ENCODE measurements at places on chromosomes 2 and 18.

- DNase-seq, result no peak
Measured at GRCh38 chr2:196259507-196260481, 88.4 kb upstream of the STK17B start.

GRCh38 chr2:9417725-9418124 lies 5.6 kb downstream of the ITGB1BP1 start:
- DNase-seq, result no peak

DNA sequence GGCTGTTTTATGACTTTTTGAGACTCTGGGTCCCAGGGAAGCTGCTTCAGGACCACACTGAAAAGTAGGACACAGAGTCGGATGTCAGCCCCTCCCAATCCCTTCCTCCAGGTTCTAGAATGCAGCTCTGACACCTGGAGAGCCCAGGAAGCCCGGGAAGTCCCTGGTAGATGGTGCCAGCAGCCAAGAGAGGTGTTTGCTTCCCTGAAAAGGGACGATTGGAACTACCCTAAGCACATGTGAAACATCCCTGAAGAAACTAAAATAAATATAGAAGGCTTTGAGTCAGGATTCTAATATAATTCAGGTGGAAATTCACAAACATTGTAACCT lies 163.2 kb upstream of the CYRIA start:
- no peak for DNase-seq

- no peak for DNase-seq
Measured at GRCh38 chr2:89763581-89764485, 1072.4 kb downstream of the RPIA start.

GRCh38 chr2:121297217-121297830 lies 12.3 kb upstream of the TFCP2L1 start:
- no peak for DNase-seq

DNA sequence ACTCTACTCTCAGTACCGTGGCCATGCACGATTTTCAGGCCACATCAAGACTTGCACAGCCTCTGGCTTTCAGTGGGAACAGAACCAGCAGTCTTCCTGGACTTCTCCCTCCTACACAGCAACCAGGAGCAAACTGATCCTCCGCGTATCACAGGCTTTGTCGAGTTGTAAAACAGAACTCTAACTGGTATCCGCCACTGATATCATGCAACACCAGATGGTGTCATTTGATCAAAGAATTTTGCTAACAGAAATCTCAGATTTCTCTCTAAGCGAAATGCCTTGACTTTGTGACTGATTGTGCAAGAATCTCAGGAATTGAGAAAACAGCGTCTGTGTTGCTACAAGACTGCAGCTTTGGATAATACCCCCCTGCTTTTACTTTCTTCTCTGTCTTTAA lies 85.7 kb downstream of the COPS8 start:
- DNase-seq, result peak; percentile 73

DNA sequence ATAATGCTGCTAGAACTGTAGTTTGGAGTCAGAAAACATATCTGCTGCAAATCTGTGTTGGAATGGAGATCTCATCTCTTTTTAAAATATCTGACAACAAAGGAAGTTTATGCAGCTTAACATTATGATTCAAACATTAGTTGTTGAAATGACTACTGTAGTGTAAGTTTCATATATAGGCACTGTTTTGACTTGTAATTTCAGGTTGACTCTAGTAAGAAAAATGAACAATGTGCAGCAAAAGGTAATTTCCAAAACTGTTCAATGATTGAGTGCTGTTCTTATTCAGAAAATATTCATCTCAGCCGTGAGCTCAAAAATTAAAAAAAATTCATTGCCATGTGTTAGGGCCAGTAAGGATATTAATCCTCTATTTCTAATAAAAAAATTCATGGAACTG lies 48.5 kb downstream of the CCDC138 start:
- no peak for DNase-seq

DNA sequence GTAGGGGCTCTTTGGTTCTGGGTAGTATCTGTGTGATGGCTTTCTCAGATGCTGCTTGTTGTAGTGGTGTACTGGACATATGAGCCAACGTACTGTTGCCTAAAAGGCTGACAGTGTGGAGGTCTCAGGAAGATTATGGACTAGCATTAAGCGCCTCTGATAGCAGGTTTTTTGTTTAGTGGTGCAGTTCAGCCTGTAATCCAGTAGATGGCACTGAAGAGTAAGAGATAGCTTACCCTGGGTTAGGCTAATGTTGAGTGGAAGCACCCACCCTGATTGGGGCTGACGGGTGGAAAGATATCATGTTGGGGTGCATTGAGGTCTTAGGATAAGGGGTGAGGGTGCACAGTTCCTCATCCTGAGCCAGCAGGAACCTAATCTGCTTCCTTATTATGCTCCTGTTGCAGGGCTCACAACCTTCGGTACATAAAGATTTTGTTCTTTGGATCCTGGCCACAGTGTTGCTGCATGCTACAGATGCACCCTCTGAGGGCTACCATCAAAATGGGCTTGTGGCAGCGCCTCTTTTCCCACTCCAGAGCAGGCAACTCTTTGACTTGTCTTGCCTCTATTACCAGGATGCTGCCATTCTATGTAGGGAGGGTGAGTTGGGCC lies 79.6 kb downstream of the MSTN start:
- DNase-seq, result no peak

- DNase-seq, result no peak
Measured at GRCh38 chr2:227783404-227784138, 30.1 kb upstream of the CCL20 start.

GRCh38 chr2:233953087-233953801 lies 36.1 kb downstream of the TRPM8 start:
- no peak for DNase-seq

GRCh38 chr18:3207565-3207964 lies 12.2 kb downstream of the MYOM1 start:
- no peak for DNase-seq

- DNase-seq, result no peak
Measured at GRCh38 chr18:78981989-78982620, 2.5 kb downstream of the SALL3 start.

GRCh38 chr2:237327175-237327950 lies 86.6 kb downstream of the COL6A3 start:
- DNase-seq, result no peak

DNA sequence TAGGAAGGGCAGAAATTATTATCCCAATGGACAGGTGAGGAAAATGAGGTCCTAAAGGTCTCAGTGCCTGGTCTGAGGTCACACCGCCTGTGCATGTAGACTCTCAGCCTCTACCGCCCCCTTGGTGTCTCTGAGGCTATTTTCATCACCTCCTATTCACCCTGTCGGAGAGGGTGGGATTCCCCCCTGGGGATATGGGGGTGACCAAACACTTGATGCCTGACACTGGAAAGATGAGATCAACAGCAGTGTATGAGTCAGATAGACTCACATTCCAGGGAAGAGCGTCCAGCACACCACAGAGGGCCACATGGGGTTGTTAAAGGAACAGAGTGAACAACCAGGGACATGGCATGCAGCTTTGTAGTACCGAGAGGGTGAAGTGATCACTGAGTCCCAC lies 199.7 kb downstream of the SMAD2 start:
- DNase-seq, result no peak

DNA sequence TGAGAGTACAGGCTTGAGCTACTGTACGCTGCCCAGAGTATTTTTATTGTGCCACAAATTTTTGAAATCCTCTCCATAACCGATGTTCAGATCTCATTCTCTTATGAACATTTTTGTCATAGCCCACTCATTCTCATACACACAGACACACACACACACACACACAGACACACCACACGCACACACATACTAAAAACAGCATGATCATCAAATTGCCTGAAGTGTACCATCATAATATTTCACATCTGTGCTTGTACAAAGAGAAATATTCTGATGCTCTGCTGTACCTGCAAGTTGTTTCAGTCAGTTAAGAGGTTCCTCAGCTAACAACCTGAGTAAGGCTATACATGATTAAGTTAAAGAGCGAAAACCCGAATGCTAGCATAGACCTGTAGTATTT lies 95.1 kb downstream of the LRRTM1 start:
- no peak for DNase-seq

DNA sequence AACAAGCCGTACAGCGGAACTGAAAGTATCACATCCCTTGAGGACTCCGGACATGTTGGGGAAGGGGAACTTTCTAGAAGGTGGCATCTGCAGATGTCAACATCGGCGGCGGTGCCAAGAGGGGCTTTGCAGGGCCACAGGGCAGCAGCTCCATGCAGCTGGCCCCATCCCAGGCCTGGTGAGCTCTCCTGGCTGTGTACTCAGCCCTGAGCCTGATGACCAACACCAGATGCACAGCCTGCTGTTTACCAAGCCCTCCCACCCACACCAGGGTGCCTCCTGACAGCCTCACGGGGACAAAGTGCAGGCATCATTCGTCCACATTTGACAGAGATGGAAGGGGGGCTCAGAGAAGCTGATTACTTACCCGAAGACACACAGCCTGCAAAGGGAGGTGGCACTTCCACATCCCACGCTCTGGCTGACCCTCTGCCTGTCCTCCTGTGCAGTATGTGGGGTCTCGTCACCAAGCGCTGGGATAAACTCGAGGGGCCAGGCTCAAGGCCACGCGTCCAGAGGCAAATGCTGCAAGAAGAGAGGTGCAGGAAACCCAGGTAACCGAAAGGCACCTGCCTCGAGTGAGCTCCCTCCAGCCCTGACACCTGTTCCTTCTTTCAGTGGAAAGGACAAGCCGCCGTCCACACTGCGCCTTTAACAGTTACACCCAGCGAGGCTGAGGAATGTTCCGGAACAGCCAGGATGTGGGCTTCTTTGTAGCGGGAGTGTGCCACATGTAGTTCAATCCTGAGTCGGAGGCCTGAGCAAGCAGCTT lies 69.0 kb upstream of the ASAP2 start:
- no peak for DNase-seq

DNA sequence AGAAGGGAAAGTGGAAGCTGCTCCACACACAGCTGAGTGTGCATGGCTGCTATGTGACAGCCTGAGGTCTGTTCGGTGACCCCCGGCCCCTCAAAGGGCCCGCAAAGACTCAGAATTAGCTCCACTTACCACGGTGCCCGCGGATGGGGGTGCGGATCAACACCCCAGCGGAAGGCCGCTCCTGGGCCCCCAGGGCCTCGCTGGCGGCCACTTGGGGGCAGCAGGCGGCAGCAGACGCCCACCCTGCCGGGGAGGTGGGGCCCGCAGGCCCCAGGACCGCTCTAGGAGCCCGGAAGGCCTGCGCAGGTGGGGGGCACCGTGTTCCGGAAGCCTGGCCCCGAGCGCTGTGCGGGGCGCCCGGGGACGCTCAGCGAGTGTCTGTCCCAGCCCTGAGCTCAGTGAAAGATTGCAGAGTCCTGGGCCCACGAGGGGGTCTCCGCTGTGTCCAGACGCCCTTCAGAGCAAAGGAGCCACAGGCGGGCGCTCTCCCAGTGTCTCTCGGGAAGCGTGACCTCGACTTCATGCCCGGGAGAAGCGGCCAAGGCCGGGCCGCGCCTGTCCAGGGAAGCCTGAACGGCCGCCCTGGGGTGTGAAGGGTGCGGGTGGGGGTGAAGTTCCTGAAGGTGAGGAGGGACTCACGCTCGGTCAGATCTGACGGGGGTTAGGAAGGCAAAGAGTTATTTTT lies 118.7 kb downstream of the VAPA start:
- peak; percentile 52 for DNase-seq

GRCh38 chr2:206368933-206369569 lies 74.3 kb upstream of the ADAM23 start:
- DNase-seq, result no peak

GRCh38 chr2:230599853-230600252 lies 112.8 kb upstream of the CAB39 start:
- no peak for DNase-seq

DNA sequence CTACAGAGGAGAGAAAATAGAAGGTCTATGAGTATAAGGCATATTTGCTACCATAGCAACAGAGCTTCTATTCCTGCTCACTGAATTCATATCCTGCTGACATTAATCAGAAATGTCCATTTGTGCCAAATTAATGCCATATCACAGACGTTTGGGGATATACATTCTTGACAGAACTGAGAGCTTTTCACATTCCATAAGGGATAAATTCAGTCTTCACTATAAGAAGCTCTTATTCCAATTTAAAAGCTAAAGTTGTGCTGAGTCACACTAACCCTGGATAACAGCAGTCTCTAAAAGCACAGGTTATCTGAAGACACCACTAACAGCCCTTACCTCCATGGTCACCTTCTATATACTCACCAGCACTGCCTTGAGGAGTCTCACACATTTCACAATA lies 178.1 kb downstream of the RAB3GAP1 start:
- no peak for DNase-seq

GRCh38 chr18:37636831-37637477 lies 71.4 kb upstream of the CELF4 start:
- DNase-seq, result no peak

DNA sequence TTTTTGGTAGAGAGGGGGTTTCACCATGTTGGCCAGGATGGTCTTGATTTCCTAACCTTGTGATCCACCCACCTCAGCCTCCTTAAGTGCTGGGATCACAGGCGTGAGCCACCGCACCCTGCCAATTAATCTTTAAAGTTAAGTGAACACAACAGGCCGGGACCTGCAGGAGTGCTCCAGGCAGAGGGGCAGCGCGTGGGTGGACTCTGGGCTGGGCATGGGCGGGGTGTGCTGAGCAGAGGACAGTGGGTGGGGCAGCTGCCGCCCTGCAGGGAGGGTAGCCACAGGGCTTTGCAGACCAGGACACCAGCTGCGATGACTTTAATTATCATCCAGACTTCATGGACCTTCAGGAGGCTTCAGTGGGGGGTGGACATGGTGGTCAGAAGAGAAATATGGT lies 8.8 kb upstream of the GPR148 start:
- no peak for DNase-seq

DNA sequence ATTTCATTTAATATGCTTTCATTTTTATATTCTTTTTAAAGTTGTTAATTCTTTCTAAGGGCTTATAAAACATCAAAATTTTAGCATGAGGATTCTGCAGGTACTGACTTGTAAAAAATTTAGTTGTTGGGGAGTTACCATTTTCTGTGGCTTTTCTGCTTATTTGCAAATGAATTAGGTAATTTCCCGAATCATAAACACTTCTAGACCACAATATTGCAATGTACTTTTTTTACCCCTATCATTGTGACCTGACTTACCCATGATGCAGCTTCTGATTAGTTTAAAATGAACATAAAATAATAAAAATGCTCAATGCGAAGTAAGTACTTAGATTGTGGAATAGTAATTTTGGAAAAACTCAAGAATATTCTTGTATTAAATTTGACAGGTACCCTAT lies 11.4 kb downstream of the ARL6IP6 start:
- no peak for DNase-seq

DNA sequence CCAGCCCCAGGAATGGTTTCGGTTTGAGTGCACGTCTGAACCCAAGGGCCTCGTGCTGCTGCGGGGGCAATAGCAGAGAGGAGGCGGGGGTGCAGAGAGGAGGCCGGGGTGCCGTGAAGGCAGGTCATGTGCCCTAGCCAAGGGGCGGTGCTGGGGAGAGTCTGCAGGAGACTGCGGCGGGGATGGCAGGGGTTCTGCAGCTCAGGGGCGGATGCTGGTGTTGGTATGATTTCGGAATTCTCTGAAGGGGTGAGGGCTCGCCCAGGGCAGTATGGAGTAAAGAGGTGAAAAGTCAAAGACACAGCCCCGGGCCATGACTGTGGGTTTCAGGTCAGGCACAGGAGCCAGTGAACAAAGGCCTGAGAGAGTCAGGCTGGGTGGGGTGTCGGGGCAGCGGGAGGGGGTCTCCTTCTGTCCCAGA lies 186.5 kb upstream of the HDAC4 start:
- DNase-seq, result no peak

Measured in renal pelvis (tissue), 12 donors.